ENCODE measurements at places on chromosomes 12 and 14.

GRCh38 chr14:85040046-85040685 is 489.8 kb upstream of the FLRT2 start:
- DNase-seq = no peak

DNA sequence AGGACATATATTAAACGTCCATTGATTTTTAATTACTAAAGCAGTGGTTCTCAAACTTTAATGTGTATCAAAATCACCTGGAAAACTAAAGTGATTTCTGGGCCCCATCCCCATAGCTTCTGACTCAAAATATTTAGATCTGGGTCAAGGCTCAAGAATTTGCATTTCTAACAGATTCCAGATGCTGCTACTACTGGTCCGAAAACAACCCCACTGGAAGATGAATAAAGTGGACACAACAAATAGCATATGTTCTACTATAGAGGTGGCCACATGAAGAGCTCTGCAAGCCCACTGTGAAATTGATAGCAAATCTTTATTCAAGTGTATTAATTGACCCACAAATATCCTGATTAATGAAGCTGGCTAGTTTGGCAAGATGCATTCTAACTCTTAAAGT is 69.4 kb downstream of the SPATA7 start:
- no peak for DNase-seq

DNA sequence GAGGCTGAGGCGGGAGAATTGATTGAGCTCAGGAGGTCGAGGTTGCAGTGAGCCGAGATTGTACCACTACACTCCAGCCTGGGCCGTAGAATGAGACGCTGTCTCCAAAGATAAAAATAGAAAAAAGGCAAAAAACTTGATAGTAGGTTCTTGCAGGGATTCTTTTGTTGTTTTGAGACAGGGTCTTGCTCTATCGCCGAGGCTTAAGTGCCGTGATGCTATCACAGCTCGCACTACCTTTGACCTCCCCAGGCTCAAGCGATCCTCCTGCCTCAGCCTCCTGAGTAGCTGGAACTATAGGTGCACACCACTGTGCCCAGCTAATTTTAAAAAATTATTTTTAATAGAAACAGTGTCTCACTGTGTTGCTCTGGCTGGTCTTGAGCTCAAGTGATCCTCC is 4.7 kb downstream of the GOLGA5 start:
- DNase-seq = no peak

DNA sequence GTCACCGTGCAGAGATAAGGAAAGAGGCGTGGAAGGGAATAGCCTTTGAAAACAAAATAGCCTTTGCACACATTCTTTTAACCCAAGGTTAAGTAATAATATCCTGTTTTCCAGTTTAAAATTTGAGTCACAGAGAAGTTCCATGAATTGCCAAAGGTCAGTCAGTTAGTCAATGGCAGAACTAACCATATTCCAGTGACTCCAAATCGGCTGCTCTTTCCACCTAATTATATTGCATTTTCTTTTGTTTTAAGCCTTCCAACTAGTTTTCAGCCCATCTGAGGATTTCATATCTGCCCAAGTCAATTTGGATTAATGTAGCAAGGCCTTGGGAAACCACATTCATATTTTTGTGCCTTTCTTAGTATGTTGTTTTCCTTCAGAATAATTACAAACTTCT is 373.0 kb downstream of the CCDC91 start:
- DNase-seq = no peak

DNA sequence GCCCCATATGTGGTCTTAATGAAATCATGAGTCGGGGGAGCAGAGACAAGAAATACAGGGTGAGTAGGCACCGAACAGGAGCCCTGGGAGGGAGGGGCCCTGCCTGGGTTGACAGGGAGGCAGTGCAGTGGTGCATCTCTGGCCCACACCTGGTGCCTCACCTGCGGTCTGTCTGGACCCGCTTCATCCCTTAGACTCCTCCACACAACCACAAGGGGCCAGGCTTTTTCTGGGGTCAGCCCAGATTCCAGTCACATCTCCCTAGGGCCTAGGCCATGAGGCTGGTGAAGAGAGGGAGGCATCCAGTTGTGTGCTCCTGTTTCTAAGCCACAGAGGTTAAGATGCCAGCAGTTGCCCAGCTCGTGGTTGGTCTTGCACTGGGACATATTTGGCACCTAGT is 343.3 kb upstream of the FKBP4 start:
- no peak for DNase-seq

DNA sequence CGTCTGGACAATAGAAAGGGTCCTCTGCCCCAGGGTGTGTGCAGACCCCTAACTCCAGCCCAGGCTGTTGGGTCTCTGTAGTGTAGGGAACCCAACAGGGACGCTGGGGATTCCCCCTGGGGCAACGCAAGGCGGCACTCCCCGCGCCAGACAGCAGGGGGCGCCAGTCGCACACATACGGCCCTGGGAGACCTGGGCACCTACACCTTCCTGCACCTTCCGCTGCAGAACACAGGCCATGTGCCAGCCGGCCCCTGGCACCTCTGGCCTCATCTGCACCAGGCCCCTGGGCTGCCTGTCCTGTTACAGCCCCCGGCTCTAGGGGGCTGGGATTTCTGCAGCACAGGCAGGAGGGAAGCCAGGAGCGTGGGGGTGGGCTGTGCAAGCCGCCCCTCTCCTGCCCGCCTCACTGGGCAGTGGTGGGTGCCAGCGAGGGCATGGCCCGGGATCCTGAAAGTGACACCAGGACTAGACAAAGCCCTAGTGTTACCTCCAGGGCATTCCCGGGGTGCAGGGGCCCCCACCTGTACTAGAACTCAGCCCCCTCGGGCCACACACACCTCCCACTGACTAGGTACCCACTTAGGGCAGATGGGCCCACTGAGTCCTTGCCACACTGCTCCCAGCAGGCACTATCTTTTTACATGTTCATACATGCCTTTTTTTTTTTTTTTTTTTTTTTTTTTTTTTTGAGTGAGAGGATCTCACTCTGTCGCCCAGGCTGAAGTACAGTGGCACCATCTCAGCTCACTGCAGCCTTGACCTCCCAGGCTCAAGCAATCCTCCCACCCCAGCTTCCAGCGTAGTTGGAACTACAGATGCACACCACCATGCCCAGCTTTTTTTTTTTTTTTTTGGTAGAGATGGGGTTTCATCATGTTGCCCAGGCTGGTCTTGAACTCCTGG is 37.5 kb downstream of the CCNK start:
- no peak for DNase-seq
